Activated CD4-positive, alpha-beta T cell treated with anti-CD3 and anti-CD28 coated beads, Interleukin-2, amount 10 ng/mL, durations not matched to agents 7 days and 5 days (primary cell): ENCODE measurements at places on chromosomes 5 and 9. TPM values are rescaled to one million over a fixed set of nuclear protein-coding genes. Genes with fewer than 3 reads are reported as not detected.

LCN2 gene
- total RNA-seq, result not detected

RNF38 gene
- 45.1 TPM for total RNA-seq

PCDHA9 gene
- not detected for total RNA-seq

NOTCH1 gene
- 73.6 TPM for total RNA-seq

GNA14 gene
- not detected for total RNA-seq

ZDHHC11 gene
- total RNA-seq, result 10.0 TPM

PLAC8L1 gene
- 0.48 TPM for total RNA-seq

LCN15 gene
- total RNA-seq, result not detected

LCN12 gene
- 3.1 TPM for total RNA-seq

HAPLN1 gene
- not detected for total RNA-seq

PCDHB12 gene
- total RNA-seq, result not detected

ANKRD31 gene
- 0.17 TPM for total RNA-seq

SLC36A3 gene
- not detected for total RNA-seq

HTR1A gene
- not detected for total RNA-seq

BTNL8 gene
- total RNA-seq, result not detected

TCF7 gene
- total RNA-seq, result 283 TPM

FOXD4 gene
- total RNA-seq, result 0.92 TPM

ST8SIA4 gene
- total RNA-seq, result 36.1 TPM

GPR150 gene
- total RNA-seq, result 1.2 TPM

ABLIM3 gene
- not detected for total RNA-seq

OR1Q1 gene
- total RNA-seq, result not detected

SMIM33 gene
- total RNA-seq, result 1.1 TPM

CPLANE1 gene
- total RNA-seq, result 13.7 TPM

CNTNAP3B gene
- not detected for total RNA-seq

IFNK gene
- total RNA-seq, result not detected

GLDC gene
- 0.50 TPM for total RNA-seq

PRRX2 gene
- total RNA-seq, result 0.15 TPM

IGIP gene
- total RNA-seq, result 5.1 TPM

NDST1 gene
- 0.71 TPM for total RNA-seq

PCDHGB2 gene
- 0.10 TPM for total RNA-seq

PLEKHG4B gene
- total RNA-seq, result 0.10 TPM

IRX2 gene
- total RNA-seq, result not detected
